NCI-H2081 (cell line): ENCODE measurements at places on chromosomes 4 and X.

DNA sequence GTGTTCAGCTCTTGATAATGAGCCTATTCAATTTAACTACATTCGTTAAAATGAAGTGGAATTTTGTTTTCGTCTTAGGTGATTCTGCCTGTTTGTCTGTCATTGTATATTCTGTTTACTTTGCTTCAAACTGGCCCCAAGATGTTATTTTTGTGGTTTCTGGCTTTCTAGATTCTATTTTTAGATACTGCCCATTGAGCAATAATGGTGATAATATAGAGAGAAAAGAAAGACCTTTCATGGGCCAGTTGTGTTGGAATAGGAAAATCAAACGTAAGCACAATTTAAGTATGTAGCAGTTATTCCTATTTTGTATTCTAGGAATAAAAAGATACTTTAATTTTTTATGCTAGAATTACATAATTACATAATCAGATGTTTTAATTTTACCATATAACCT is 4.0 kb downstream of the CDKN2AIP start:
- DNase-seq = no peak

DNA sequence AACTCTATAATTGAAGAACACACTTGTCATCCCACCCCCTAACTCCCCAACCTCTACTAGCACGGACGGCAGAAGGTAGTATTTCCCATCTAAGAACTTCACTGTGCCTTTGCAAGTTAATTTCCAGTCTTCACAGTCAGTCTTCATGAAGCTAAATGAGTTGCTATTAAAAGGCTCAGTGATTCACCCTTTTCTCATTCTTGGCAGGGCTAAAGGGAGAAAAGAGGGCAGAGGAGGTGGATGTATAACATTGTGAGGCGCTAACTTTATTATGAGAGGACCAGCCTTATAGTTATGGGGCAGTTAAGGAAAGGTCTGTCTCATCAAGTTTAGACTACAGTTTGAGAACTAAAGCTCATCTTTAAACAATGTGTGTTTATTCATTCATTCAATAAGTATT is 161.0 kb upstream of the S100G start:
- no peak for DNase-seq

GRCh38 chr4:33924239-33924638 is 2320.1 kb downstream of the ARAP2 start:
- DNase-seq = no peak

GRCh38 chrX:136491832-136492231 is 4.1 kb downstream of the BRS3 start:
- DNase-seq = no peak

DNA sequence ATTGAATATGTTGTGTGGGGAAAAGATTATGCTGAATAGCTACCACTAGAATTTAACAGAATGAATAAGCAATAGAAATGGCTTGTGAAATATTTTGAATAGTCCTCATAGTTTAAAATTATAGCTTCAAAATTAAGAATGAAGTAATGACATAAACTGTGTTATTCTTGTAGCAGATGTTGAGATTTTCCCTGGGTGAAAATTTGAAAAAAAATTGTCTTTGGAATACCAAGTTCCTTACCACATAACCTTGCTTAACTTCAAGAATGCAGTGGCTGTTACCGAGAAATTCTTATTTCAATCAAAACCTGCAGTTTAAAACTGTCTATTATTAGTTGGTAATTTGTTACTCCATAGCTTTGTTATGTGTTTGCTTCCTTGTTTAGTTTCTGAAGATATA is 1268.6 kb downstream of the RAPGEF2 start:
- no peak for DNase-seq
